ENCODE measurements at places on chromosomes 11 and 22.

GRCh38 chr22:30878516-30879414, 89.8 kb downstream of the MORC2 start:
- DNase-seq, result no peak

GRCh38 chr11:127804747-127805400, 782.5 kb downstream of the ETS1 start:
- no peak for DNase-seq

DNA sequence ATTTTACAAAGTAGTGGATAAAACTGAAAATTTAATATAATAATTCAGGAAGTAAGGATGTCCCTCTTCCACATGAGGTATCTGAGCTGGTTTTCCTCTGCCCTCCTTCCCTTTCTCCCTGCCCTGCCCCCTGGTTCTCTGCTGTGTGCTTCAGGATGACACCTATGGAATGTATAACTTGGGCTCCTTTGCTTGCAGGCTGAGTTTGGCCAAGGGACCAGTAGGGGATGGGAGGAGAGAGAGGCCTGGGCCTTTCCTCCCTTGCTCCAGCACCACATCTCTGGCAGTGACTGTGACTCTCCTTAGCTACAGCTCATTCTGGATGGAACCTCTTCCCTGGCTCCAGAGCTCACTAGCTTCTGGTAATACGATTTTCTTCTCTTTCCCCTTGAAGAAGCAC, 10.1 kb downstream of the IRAG1 start:
- DNase-seq, result no peak

DNA sequence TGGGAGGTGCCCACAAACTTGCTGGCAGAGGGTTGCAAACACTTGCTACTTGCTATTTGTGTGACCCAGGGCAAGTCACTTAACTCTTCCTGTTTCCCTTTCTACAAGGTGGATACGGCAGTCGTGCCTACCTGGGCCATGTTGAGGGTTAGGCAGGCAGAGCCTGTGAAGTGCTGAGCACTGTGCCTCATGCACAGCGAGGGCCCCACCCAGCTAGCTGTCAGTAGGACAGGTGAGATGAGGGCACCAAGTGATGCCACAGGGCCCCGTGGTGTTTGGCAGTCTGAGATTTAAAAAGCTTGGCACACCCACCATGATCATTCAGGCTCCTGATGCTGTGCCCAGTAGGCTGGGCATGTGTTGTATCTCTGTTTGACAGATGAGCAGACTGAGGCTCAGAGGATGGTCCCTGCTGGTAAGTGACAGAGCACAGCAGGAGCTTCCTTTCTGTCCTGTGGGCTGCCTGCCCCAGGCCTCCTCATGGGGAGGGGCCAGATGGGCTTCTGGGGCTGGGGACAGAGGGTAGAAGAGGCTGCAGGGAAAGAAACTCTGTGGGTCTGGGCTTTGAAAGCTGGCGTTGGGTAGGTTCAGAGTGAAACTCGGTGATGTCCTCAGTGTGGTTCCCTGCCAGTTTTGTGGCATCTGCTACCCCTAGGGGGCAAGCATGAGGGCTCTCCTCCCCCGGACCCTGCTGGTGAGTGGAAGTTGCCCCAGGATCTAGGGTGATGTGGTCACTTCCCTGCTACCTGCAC, 59.3 kb downstream of the TSPAN18 start:
- DNase-seq, result peak; percentile 25

DNA sequence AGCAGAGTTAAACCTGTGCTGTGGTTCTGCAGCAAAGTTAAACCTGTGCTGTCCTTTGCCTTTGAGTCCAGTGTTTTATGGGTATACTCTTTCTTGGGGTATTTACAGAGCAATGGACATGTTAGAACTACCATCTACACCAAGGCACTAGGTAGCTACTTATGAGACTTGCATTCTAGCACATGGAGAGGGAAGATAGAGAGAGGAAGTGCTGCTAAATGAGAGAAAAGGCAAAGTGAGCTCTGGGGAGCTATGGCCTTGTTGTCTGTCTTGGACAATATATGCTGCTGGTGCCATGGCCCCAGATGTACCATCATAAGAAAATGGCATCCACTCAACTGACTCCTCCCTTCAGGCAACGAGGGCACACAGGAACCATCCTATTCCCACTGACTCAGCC, 91.5 kb downstream of the SLC1A2 start:
- no peak for DNase-seq

DNA sequence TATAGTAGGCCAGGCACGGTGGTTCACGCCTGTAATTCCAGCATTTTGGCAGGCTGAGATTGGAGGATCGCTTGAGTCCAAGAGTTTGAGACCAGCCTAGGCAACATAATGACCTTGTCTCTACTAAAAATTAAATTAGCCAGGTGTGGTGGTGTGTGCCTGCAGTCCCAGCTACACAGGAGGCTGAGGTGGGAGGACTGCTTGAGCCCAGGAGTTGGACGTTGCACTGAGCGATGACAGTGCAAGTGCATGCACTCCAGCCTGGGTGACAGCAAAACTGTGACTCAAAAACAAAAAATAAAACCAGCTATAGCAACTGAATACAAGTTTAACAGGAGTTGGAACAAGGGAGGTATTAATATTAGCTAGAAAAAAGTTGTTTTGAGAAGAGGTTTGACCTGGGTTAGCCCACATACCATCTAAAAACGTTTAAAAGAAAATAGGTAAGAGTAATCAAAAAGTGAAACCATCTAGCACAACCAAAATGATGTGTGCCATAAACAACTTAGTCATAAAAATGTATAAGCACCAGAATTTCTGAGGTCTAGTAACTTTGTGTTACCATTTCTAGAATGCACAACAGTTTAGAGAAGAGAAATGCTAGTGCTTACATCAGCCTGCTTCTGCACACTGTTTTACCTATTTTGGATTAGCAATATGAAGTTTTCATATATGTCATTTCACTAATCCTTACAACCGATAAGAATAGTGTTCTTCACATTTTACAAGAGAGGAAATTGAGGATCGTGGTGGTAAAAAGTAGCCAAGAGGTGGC, 26.5 kb downstream of the NARS2 start:
- DNase-seq, result no peak

DNA sequence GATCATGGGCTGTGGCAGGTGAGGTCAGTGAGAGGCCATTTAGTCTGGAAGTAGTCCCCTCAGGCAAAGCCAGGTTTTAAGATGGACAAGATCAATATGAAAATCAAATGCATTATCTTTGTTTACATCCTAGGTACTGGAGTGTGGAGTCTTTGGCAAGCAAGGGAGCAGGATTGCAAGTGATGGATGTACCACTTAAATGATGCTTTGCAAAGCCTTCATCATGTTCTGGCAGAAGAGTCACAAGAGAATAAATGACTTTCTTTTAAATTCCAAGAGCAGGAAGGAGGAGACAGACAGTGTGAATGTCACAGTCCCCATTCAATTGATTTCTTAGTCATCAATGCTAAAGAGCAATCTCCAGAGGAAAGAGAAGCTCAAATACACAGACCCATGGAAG, 908.3 kb downstream of the FAM181B start:
- no peak for DNase-seq

- no peak for DNase-seq
These were observed 174.1 kb downstream of the FAM181B start for GRCh38 chr11:82559609-82560008.

- no peak for DNase-seq
These were observed 36.2 kb downstream of the DLG2 start for GRCh38 chr11:85590848-85591483.

DNA sequence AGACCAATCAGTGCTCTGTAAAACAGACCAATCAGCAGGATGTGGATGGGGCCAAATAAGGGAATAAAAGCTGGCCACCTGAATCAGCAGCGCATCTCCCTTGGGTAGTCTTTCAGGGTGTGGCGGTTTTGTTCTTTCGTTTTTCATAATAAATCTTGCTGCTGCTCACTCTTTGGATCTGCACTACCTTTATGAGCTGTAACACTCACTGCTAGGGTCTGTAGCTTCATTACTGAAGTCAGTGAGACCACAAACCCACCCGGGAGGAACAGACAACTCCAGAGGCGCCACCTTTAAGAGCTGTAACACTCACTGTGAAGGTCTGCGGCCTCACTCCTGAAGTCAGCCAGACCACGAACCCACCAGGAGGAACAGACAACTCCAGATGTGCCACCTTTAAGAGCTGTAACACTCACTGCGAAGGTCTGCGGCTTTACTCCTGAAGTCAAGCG, 175.5 kb upstream of the PDGFD start:
- DNase-seq, result no peak

DNA sequence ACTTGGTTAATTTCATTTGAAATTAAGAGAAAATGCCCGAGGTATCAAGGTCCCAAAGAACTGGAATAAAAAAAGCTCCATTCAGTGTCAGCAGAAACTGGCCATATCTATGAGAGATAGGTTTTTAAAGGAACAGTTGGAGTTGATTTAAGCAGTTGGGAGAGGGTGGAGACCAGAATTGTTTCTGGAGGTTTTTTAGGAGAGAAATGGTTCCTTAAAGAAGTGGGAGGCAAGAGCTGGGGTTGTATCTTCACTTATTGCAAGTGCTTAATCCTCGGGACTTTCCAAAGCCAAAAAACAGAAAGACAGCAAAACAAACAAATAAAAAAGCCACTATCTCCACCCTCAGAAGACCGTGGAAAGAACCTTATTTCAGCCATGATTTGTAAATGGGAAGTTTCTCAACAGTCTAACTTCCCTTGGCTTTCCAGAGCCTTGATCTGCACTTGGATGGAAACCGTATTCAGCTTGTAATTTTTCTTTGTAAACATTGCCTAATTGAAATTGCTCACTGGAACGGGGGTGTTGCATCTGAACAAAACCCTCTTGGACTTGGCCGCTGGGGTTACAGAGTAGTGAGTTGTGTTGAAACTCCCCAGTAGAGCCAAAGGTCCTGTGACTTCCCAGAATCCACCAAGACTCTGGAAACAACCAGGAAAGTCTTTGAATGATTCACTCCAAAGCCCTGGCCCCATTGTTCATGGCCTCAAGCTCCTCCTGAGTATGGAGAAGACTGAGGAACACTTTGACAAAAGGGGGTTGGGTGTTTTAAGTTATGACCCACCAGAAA, 115.6 kb downstream of the SLC1A2 start:
- no peak for DNase-seq

DNA sequence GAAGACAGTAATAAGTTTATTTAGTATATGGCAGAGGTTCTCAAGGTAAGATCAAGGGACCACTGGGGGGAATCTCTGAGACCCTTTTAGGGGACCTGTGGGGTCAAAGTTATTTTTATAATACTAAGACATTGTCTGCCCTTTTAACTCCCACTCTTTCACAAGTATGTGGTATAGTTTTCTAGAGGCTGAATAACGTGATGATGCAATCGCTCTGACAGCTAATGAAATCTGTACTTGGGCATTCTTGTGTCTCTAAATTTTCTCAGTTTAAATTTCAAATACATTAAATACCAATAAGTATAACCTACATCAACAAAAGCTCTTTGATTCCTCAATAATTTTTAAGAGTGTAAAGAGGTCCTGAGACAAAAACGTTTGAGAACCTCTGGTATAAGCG, 147.9 kb downstream of the ATG16L2 start:
- no peak for DNase-seq

- DNase-seq, result no peak
These were observed 102.9 kb downstream of the CTTN start for GRCh38 chr11:70501051-70501901.

- DNase-seq, result no peak
These were observed 31.9 kb downstream of the RASSF10 start for GRCh38 chr11:13040969-13041561.

DNA sequence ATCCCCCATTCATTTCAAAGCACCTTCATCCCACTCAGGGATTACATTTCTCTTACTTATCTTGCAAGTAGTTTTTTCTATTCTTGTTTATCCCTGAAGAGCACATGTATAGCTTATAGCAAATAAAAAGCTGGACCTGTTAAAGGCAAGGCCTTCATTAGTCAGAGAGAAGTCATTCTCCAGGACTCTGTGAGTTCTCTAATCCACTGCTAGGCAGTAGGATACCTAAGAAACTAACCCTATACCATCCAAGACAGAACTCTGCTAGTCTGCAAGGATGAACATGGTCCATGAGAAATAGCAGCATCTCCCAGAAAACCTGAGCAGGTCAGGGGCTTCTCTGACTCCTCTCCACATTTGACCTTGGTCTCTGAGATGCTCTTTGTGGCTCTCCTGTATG, 104.5 kb downstream of the KIRREL3 start:
- no peak for DNase-seq

GRCh38 chr11:6817694-6818093, 18.2 kb upstream of the OR6A2 start:
- no peak for DNase-seq

DNA sequence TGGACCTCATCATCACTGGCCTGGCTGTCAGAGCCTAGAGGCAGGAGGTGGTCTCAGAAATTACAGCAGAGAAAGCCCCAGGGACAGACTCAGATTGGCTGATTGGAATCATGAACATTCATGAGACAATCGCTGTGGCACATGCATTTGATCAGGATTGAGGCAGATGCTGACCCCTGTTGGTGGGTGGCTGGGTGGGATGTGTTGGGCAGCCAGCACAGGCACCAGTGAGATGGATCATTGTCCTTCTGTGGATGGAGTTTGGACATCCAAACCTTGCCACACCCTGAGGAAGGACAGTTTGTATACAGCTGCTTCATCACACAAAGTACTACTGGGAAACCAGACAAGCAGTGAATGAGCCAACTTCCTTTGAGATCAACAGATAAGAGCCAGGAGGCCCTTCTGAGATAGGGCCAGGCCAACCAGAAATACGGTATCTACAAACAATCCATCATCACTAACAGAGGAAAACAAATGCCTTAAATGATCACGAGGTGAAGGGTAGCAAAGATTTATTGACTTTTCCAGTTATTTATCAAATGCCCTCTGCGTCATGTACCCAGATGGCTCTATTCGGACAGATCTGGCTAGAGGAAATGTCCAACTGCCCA, 17.3 kb downstream of the COMMD9 start:
- DNase-seq, result no peak

- DNase-seq, result no peak
These were observed 16.8 kb downstream of the CUL5 start for GRCh38 chr11:108025387-108026080.

- DNase-seq, result peak; percentile 52
These were observed 525 bp downstream of the BIK start for GRCh38 chr22:43110927-43111623.
